Bronchial epithelial cell (primary cell): ENCODE measurements at places on chromosomes 3 and 15. TPM values are rescaled to one million over a fixed set of nuclear protein-coding genes. Genes with fewer than 3 reads are reported as not detected.

DNA sequence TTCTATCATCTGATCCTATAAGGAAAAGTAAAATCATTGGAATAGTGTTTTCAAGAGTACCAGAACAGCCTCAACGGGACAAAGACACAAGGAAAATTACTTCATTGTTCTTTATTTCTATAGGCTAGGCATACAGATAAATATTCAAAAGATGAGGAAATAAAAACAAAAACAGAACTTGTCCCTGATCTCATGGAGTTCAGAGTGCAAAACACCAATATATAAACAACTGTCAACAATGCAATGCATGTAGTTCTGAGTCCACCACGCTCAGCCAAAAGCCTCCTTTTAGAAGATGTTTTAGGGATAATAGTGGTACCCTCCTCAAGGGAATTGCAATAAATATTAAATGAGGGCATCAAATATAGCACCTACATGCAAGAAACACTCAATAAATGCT lies 4.6 kb upstream of the SLC4A7 start:
- DNase-seq, result no peak

Gene GRK7
- 0.13 TPM in 1 of 2 replicates, not detected in the other for total RNA-seq

- no peak for DNase-seq
Measured at GRCh38 chr3:28860307-28860706, 420.6 kb upstream of the RBMS3 start.

DNA sequence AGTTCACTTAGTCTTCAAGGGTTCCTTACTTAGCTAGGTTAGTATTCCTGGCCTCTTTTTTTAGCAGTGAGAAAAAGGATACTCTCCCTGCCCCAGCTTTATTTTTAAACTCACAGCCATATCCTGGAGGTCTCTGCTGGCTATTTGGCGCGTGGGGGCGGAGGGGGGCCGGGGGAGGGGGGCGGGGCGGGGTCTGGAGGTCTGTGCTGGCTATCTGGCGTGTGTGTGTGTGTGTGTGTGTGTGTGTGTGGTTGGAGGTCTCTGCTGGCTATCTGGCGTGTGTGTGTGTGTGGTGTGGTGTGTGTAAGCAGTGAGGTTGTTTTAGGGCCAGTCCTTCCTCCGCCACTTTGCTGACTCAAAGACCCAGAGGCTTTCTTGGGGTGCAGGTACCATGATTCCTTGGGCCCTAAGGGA lies 579 bp upstream of the PLAAT1 start:
- DNase-seq, result no peak

DNA sequence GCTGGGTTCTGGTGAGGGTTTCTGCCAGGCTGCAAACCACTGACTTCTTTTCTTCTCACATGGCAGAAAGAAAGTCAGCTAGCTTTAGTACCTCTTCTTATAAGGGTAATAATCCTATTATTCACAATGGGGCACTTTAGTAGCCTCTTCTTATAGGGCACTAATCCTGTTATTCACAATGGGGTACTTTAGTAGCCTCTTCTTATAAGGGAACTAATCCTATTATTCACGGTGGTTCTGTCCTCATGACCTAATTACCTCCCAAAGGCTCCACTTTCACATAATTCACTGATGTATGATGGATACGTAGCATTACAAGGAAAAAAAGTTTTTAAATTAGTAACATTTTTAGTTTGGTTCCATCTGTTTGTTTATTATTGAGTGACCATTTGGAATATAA lies 671.3 kb downstream of the NSUN3 start:
- DNase-seq, result no peak

- no peak for DNase-seq
Measured at GRCh38 chr3:128425142-128425845, 41.4 kb downstream of the DNAJB8 start.

DNA sequence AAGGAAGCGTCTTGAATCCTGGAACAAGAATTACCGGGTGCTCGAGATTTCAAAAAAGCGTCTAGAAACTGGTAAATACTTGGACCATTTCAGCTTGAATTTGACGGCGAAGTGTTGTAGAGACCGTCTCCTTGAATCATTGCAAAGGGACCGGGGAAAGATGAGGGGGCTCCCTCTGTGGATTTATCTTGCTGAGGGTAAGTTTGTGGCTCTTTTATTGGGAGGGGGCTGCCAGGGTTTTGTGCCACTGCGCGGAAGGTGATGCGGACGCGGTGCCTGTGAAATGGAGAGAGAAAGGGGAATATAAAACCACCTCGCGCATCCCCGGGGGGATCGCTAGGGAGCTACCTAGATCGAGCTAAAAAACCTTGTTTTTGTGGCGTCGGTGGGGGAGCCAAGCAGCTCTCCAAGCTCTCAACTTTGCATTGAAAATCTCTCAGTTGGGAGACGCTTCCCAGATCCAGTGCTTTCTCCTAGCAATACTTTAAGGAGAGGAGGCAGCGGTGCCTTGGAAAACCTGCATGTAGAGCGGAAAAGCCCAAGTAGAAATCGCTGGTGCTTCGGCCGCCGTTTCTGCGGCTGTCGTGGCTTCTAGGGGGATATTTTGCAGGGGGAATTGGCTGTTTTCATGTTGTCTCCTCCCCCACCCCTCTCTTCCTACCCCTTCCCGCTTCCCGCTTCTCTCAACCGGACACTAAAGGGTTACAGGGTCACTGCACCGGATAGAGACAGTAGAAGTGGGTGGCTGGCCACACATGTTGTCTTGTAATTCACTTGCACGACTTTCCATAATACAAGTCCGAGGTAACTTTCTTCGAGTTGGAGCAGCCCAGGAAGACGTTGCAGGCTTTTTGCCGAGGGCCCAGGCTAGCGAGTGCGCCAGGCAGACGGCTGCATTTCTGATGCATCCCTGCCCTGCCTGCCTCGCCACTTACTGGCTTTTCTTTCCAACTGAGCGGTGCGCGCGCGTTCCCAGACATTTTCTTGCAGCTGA lies 187.6 kb downstream of the NLGN1 start:
- no peak for DNase-seq

GRCh38 chr3:122767540-122768372 lies 25.9 kb downstream of the HSPBAP1 start:
- DNase-seq, result no peak

Gene IL16
- total RNA-seq, result under 0.01 and 0.79 TPM in 2 replicates

GRCh38 chr3:188649521-188649920 lies 495.6 kb downstream of the LPP start:
- peak; percentile 51 for DNase-seq

- no peak for DNase-seq
Measured at GRCh38 chr3:40173227-40173721, 136.2 kb upstream of the EIF1B start.

Gene B3GALNT1
- total RNA-seq, result 7.2 and 7.4 TPM in 2 replicates

Gene AP3B2
- total RNA-seq, result 0.13 TPM in 1 of 2 replicates, not detected in the other

DNA sequence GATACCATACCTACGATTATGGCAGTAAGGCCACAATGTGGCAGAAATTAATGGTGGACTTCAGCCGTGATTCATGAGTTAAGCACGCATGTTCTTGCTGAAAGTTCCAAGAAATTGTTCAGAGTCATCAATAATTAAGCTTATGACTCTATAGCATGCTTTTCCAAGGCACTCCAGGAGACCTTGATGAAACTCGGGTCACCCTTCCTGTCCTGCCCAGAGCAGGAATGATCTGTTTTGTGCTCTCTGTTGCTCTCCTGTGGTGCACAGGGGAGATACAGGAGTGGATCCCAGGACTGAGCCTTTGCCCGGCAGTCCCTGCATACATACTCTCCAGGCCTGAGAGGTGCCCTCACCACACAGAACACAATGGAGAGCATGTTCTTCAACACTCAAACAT lies 141.6 kb upstream of the SLC2A2 start:
- DNase-seq, result peak; percentile 37

Gene PLSCR5
- total RNA-seq, result not detected in 2 replicates

Gene TEX55
- total RNA-seq, result not detected in 2 replicates

DNA sequence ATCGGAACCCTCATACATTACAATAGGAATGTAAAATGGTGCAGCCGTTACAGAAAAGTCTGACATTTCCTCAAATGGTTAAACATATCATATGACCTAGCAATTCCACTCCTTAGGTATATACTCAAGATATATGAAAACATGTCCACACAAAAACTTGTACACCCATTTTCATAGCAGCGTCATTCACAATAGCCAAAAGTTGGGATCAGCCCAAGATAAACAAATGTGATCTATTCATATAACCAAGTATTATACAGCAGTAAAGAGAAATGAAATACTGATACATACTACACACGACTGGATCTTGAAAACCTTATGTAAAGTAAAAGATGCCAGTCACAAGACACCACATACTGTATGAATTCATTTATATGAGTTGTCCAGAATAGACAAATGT lies 102.4 kb downstream of the MSL2 start:
- DNase-seq, result peak; percentile 64

Gene CADPS
- 1.3 TPM in 1 of 2 replicates, not detected in the other for total RNA-seq

- DNase-seq, result no peak
Measured at GRCh38 chr3:25177041-25177440, 251.0 kb upstream of the RARB start.

DNA sequence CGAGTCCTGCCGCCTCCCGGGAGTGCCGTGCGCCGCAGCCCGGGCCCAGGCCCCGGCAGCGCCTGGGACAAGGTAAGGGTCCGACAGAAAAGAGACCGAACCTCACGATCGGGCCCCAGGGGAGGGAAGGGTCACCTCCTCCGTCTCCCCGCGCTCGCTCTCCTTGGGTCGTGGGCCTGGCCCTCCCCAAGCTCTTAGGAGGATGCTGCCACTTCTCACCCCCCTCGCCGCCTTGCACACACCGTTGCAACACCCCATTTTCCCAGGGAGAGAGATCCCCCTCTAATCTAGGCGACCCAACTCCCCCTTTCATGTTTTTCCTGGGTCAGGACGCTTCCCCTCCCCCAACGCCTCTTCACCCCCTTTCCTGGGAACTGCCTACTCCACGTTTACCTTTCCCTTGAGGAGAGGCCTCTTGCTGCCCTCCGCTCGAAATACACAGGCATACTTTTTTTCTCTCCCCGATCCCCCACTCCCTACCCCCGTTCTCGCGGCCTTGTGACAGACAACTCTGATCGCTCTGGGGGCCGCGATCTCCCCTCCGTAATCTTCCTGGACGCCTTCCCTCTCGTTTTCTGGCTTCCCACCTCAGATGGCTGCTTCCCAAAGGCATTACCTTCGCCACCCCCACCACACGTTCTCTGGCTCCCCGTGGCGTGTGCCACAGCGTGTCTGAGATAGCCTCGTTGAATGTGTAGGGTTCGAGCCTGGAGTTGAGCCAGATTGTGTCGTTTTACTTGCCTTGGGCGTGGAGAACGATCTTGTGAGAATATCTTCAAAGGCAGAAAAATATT lies 688 bp downstream of the SETD5 start:
- no peak for DNase-seq

GRCh38 chr3:150333477-150333876 lies 74.6 kb upstream of the TSC22D2 start:
- DNase-seq, result no peak

DNA sequence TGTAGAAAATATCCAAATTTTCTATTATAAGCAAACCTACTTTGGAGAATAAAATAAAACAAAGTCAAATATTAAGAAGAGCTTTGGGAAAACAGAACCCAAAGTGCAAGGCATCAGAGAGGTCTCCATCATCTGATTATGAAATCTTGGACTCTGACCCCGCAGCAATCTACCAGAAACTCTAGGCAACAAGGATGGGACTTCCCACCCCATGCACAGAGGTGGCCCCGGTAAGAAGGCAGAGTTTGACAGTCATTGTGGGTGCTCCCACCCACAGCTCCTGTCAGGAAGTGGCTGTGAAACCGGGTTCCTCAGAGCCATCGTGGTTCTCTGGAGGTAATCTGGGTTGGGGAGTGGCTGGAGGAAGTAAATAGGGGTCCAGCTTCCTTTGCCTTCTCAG lies 37.0 kb upstream of the TJP1 start:
- no peak for DNase-seq

- no peak for DNase-seq
Measured at GRCh38 chr3:27287052-27287451, 82.1 kb downstream of the NEK10 start.

GRCh38 chr3:47339951-47340350 lies 40.9 kb upstream of the PTPN23 start:
- no peak for DNase-seq

Gene CA12
- total RNA-seq, result 44.0 TPM in 2 replicates

Gene SCG5
- 3.7 and 11.8 TPM in 2 replicates for total RNA-seq

Gene SCAANT1
- not detected in 2 replicates for total RNA-seq

Gene SEMA3G
- total RNA-seq, result under 0.01 and 0.13 TPM in 2 replicates

Gene TM6SF1
- total RNA-seq, result 2.6 and 3.1 TPM in 2 replicates

DNA sequence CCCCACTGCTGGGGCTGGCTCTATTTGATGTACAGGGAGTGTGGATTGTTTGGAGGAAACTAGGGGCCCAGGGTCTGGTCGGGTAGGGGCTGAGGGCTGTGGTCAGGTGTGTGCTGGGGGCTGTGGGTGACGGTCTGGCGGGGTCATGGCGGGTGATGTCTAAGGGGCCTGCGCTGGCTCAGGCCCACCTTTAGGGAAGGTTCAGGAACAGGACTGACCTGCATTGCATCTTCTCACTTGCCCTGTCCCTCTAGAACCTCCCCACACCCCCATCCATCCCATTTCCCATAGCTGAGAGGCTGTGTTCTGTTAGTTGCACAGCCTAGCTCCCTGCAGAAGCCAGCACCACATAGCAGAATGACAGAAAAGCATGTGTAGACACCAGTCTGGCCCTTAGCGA lies 39.1 kb downstream of the SCN5A start:
- no peak for DNase-seq

- no peak for DNase-seq
Measured at GRCh38 chr15:90679959-90680358, 37.2 kb upstream of the BLM start.

- no peak for DNase-seq
Measured at GRCh38 chr3:123818324-123818920, 65.7 kb downstream of the MYLK start.

DNA sequence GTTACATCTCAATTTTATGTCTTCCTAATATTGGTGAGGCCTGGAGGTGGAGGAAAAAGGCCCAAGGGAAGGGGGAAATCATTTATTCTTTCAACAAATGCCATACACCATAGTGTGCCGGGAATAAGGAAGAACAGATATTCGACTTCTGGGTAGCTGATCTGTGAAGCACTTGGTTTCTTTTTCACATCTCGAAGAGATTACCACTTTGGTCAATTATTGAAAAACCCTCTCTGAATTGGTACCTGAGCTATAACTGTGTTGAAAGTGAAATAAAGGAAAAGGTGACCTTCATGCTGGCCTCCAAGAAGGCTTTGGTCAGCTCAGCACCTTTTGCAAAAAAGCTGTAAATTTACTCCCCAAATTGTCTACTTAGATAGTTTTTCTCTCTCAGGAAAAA lies 14.2 kb upstream of the MB21D2 start:
- no peak for DNase-seq

Gene LSM3
- total RNA-seq, result 5.5 and 6.6 TPM in 2 replicates

GRCh38 chr15:45714590-45715488 lies 80.0 kb downstream of the SQOR start:
- peak; percentile 52 for DNase-seq

GRCh38 chr3:42497009-42497731 lies 5.3 kb upstream of the VIPR1 start:
- DNase-seq, result no peak

DNA sequence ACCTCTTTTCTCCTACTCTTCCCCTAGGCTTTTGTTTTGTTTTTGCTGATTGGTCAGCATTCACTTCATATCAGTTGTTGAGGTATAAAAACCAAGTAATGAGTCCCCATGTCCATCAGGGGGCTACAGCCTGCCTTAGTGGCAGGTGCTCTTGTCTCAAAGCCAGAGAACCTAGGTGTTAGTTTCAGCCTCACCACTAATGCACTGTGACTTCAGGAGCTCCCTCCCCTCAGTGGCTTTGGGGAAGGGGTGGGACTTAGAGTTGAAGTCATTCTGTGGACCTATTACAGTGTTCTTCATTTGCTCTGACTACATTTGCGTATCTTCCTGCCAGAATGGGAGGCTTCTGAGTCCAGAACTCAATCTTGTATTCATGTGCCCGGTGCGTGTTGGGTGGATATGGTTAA lies 41.6 kb downstream of the NR2C2 start:
- DNase-seq, result no peak
